Activated CD4-positive, alpha-beta T cell treated with anti-CD3 and anti-CD28 coated beads, Interleukin-2, amount 50 U/mL, for 48 hours (primary cell): ENCODE measurements at places on chromosomes 12 and 14.
A peak's percentile ranks its signal among the peaks of the same experiment; 100 is the strongest.

GRCh38 chr12:75820848-75821578 lies 210.6 kb downstream of the PHLDA1 start:
- DNase-seq, result no peak

DNA sequence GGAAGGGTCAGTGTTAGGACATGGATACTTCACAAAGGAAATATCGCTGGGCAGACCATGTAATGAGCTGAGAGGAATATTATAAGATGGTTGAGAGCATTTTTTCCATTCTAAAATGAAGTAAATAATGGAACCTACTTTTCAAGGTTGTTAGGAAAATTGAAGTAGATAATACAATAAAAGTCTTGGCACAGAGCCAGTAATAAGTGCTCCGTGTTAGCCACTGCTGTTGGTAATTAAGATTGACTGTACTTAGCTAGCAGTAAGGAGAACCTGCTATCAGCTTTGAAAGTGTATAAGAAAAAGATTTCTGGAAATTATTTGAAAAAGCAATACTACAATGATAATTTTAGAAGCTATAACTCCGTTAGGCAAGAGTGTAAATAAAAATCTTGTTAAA lies 77.6 kb downstream of the SCAF11 start:
- no peak for DNase-seq

DNA sequence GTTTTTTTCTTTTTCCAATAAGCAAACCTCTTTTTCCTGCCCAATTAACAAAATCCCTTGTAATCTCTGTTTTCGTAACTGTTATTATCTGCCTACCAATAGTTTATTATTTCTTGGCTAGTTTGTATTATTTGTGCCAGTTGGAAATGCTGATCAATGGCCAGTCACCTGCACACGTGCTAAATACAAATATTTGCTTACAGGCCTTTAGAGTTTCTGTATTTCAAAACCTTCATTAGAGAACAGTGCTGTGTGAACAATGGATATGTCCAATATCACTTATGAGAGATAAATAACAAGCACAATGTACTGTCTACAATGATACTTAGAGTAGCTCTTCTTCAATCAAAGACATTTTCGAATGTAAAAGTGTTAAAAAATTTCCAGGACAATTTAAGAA lies 10.8 kb upstream of the DYRK2 start:
- no peak for DNase-seq

DNA sequence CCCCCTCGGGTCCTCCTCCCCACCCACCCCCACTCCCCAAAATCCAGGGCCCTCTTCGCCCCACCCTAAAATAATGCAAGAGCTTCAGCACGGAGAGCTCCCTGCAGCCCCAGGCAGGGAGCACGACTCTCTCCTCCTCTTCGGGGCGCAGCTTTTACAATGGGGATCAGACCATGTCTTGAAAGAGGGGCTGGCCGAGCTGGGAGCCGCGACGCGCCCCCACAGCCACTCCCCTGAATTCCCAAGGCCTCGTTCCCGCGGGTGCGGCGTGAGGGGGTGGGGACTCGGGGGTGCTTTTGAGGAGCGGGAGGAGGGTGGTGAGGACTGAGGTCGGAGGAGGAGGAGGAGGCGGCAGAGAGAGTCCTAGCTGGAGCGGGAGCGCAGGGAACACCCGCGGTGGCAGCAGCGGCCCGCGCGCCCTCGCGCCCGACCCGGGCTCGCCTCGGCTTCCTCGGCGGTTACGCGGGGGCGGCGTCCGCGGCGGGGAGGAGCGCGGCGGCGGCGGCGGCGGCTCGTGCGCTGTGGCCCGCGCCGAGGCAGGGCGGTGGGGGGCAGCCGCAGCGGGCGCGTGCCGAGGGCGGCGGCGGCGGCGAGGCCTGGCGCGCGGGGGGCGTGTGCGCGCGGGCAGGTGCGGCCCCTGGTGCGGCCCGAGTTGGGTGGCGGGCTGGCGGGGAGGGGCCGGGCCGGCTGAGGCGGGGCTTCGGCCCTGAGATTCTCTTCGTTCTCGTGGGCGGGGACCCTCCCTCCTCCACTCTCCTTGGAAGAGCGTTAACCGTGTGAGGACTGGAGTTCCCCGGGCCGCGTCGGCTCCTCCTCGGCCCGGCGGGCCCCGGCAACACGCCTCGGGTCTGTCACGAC lies at the start of gene ANKS1B:
Gene ANKS1B, minus strand, starts transcription at position 666 of the 858 bp plus-strand sequence. CDS start 699 bp downstream, outside the sequence.
- peak; percentile 25 for DNase-seq

DNA sequence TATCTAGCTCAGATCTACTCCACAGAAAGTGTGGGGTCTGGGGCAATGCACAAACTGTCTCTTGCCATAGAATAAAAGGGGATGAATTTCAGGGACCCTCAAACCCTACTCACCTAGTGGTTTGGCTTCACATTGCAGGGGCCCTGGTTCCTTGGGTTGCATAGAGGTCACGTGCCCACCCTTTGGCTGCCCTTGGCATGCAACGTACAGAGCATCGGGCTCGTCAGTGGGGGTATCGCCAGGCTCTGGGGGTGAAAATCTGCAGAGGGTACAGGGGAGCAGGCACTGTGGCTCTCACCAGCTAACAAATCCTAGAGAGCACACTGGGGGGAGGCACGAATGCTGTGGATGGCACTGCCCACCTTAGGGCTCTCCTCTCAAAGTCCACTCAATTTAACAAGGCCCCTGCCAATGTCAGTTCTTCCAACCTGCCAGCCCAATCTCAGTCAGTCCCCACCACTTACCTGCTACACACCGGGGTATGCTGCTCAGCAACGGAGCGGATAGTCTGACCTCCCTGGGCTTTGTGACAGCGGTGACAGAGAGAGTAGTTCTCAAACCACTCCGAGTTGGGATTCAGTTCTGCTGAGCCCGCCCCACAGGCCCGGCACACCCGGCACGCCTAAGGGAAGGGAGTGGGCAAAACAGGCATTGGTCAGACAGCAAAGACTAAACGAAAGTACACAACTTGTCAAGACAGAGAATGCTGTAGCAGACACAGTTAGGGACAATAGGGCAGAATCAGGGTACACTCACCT lies 8.0 kb downstream of the KMT2D start:
- no peak for DNase-seq

DNA sequence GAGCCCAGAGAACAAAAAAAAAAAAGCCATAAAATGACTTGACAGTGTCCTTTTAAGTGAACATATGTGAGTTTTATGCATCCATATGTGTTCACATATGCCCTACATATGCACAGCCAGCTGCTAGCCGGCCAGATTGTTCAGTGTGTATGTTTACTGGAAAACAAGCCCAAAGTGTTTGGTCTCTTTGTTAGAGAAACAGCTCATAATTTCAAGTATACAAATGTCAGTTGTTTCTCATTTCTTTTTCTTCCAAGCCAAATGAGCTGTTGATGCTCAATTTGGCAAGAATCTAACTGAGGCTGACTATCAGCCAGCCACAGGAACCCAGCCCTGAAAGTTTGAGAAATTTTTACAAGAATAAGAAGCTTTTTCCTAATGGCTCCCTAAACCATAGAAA lies 60.8 kb upstream of the TSPAN8 start:
- DNase-seq, result no peak

DNA sequence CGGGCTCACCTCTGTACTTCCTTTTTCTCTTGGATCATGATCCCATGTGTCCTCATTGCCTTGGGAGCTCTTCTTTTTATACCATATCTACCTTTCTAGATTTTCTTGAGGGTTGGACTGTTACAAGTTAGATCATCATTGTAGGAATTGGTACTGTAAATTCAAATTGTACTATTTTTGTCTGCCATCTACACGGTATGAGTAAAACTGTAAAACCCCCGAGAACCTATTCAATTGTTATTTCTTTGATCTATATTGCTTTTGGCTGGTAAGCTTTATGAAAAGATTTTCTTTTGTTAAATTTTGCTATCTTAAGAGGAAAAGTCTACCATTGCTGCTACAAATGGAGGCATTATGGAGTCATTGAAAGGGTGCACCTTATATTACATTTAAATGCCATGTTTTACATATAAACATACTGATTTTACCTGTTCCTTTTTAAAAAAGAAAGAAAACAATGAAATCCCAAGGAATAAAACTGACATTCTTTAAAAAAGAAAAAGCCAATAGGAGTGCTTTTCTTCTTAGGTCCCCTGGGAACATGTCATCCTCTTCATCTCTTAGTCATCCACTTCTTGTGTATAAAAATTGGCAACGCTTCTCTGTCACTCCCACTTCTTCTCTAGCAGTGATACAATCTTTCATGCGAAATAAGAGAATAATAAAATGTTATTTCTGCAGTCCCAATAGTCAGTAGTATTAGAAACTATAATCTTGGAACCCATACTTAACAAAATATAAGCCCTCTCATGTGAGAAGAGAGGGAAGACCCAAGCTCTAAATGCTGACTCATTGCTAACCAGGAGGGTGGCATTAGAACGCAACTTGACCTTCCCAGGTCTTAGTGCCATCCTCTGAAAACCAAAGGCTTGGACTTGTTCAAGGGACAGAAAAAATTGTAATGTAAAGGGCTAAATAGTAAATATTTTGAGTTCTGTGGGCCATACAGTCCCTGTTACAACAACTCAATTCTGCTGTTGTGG lies 20.4 kb downstream of the RGS6 start:
- DNase-seq, result no peak

GRCh38 chr12:56941299-56942017 lies 7.2 kb upstream of the SDR9C7 start:
- DNase-seq, result no peak

GRCh38 chr14:62455446-62455845 lies 589.8 kb downstream of the KCNH5 start:
- no peak for DNase-seq

DNA sequence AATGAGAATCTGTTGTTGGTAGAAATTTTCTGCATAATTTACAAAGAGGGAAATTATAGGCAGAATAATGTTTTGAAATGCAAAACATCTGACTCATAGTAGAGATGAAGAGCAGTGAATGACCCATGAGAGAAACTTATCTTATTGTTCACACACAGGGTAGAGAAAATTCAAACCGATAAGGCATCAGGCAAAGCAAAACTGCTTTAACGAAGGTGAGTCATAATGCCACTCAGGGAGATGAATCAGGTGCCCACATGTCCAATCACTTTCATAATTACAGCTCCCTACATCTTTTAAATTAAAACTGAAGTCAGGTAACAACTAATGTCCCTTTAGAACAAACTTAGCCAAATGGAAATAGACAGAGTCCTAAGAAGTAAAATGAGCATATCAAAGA lies 265.6 kb upstream of the GARIN6 start:
- DNase-seq, result no peak

DNA sequence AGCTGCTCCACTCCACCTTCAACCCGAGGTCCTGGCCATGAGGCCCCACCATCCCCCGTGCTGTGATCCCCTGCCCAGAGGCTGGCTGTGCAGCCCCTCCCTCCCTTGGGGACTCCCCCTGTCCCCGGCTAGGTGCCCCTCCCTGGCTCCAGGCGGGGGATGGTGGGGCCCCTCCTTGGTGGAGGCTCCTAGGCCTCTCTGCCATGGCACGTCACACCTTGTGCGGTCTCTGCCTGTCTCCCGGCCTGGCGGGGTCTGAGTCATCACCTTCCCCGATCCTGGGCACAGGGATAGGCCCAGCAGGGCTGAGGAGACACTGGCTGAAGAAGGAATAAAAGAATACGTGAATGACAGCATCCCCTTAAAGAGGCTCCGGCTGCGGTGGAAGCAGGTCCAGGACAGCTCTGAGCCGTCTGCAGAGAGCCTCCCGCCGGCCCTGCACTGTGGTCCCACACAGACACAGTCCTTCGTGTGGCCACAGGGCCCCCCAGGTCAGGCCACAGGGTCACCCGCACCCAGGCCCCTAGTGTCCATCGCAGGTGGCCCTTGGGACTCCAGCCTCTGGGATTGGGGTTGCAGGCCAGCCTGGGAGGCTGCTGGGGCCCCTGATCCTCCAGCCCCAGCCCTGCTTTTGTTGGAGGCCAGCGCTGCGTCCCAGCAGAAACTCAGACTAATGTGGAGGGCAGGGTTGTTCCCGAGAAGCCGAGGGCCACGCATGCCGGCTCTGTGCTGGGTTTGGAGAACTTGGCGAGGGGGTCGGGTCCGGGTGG lies 43.6 kb downstream of the KIF26A start:
- no peak for DNase-seq

DNA sequence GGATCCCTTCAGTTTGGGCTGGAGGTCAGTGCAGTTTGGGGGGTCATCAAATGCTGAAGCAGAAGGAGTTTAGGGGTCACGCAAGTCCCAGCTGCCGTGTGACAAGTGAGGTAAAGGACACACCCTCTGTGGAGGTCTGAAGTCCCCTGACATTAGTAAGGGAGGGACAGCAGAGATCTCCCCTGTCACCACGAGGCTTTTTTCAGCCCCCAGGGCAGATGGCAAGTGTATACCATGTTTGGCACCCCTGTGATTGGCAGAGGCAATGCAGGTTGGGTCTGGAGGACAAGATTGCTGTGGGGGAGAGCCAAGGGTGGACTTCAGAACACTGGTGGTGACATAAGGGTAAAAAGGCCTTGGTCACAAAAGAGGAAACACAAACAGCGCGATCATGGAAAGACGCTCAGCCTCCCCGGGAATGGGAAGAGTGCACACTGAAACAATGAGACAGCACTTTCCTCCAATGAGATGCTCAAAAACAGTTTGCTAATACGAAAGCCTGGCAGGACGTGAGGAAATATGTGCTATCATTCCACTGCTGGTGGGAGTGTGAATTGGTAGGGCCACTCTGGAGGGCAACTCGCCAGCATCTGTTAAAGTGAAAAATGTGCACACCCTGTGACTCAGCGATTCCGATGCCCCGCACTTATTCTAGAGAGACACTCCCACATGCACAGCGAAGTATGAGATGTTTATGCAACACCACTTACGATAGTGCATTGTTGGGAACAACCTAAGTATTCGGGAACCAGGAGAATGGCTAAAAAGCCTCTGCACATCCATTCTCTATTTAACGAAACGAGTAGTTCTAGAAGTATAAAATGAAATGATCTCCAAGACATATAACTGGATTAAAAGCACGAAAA lies 14.4 kb upstream of the CD27 start:
- peak; percentile 73 for DNase-seq

GRCh38 chr12:105443802-105444652 lies 113.5 kb downstream of the C12orf75 start:
- DNase-seq, result no peak

DNA sequence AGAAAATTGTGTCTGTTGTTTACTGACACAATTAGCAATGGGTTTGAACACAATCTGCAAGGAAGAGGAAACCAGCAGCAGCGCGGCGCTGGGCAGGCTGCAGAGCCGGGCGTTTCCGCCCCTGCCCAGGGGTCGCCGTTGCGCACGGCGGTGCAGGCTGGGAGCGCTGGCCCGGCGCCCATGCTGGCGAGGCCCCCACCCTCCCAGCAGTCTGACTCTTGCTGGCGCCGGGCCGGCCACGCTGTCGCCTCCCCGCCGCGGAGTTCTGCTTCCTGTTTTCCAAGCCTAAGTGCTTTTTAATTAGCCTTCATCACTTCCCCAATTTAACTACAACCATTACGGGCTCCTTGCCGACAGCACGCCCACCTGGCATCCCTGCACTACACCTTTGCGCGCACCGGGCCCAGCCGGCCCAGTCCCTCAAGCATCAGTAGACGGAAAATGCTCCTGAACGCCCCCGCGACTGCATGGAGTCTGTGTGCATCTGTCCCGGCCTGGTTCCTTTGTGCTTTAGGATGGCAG lies 212.1 kb downstream of the GXYLT1 start:
- DNase-seq, result peak; percentile 5

GRCh38 chr14:22190411-22191191 lies 398.4 kb downstream of the DAD1 start:
- no peak for DNase-seq
